ENCODE measurements at places on chromosomes 3 and 15.

DNA sequence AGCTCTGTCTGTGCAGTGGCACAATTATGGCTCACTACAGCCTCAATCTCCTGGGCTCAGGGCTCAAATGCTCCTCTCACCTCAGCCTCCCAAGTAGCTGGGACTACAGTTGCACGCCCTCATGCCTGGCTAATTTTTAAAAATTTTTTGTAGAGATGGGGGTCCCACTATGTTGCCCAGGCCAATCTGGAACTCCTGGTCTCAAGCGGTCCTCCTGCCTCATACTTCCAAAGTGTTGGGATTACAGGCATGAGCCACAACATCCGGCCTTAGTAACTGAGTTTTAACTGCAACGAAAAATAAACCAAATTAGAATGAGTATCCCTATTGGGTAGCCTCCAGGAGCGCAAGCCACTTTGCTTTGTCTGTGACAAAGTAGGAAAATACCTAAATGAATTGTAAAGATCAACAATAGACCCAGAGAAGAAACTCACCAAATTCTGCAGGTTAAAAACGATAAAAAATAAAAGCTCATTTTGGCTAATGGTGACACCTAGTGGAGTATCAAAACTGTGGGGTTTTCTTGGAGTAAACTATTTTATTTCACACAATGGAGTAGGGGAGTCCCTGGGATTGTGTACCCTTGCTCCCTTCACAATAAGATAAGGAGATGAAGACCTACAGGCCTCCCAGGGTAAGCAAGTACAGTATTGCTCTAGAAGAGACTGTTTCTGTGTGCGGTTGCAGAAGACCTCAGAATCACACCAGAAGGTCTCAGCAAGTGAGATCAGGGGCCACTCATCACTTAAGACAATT, 21.0 kb upstream of the CA12 start:
- H3K4me1 ChIP-seq = no peaks in the 10 kb centered on the region
- H3K27me3 ChIP-seq = no peaks in the 10 kb centered on the region
- no peak overlapping the region for H3K27ac ChIP-seq
- H3K36me3 ChIP-seq = no peaks in the 10 kb centered on the region
- no peak overlapping the region for H3K4me3 ChIP-seq

- no peaks in the 10 kb centered on the region for H3K4me1 ChIP-seq
- H3K36me3 ChIP-seq = no peaks in the 10 kb centered on the region
- no peaks in the 10 kb centered on the region for H3K27me3 ChIP-seq
- no peak overlapping the region for H3K4me3 ChIP-seq
- no peak overlapping the region for H3K27ac ChIP-seq
Observed at GRCh38 chr3:6444888-6445658, 415.8 kb upstream of the GRM7 start.

DNA sequence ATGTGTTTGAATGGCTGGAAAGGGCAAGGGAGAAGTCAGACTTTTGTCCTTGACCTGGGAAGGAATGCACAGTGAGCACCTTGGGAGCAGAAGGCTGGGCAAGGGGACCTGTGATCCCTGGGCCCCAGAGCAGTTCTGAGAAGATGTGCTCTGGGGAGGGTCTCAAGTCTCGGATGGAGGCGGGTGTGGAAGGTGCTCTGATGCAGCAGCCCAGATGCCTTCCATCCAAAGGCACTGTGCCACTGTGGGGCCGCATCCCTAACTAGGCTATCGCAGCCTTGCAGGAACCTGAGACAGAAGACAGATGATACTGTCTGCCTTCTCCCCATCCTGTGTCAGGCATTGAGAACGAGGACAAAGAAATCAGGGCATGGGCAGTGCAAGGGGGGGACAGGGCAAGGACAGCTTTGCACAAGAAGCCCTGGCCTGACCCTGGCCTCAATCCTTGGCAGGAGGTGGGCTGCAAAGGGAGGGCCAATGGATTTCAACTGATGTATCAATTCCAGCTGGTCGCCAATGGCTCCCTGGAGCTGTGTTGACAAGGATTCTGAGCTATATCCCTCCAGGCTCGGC, 14.6 kb upstream of the PRKCD start:
- no peaks in the 10 kb centered on the region for H3K27me3 ChIP-seq
- no peak overlapping the region for H3K27ac ChIP-seq
- H3K36me3 ChIP-seq = no peaks in the 10 kb centered on the region
- no peak for DNase-seq

DNA sequence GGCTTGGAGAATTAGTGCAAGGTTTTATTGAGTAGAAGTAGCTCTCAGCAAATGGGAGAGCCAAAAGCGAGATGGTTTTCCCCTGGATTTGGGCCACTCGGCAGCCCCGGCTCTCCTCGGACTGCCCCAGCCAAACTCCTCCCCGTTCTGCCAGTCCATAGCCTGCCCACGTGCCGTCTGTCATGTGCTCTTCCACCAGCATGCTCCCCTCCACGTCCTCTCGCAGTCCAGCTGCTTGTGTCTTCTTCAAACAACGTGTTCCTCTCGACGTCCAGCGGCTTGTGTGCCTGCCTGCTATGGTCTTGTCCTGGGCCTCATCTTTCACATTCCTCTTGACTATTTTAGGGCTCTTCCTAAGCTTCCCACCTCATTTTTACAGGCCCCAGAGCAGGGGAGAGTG, 16.7 kb upstream of the SECISBP2L start:
- H3K4me1 ChIP-seq = no peaks in the 10 kb centered on the region
- DNase-seq = peak; percentile 30
- H3K27me3 ChIP-seq = no peaks in the 10 kb centered on the region
- H3K36me3 ChIP-seq = no peaks in the 10 kb centered on the region

- no peak overlapping the region for H3K4me3 ChIP-seq
- no peak for DNase-seq
- H3K36me3 ChIP-seq = peaks cover 12% of the 10 kb centered on the region
- H3K4me1 ChIP-seq = peaks cover 11% of the 10 kb centered on the region
Observed at GRCh38 chr15:67242708-67243111, 11.8 kb downstream of the AAGAB start.

- H3K27ac ChIP-seq = no peak overlapping the region
- no peak overlapping the region for H3K4me3 ChIP-seq
- DNase-seq = no peak
Observed at GRCh38 chr3:123096731-123097130, 29.9 kb downstream of the PDIA5 start.

- no peak overlapping the region for H3K27ac ChIP-seq
- H3K36me3 ChIP-seq = no peaks in the 10 kb centered on the region
- H3K27me3 ChIP-seq = no peaks in the 10 kb centered on the region
- H3K4me1 ChIP-seq = no peaks in the 10 kb centered on the region
- no peak overlapping the region for H3K4me3 ChIP-seq
Observed at GRCh38 chr15:99399061-99399460, 147.8 kb downstream of the LRRC28 start.

GRCh38 chr3:8325306-8325705, 176.3 kb upstream of the LMCD1 start:
- H3K4me3 ChIP-seq = no peak overlapping the region
- no peak for DNase-seq
- H3K27ac ChIP-seq = no peak overlapping the region

GRCh38 chr15:72315706-72316370, 4.1 kb downstream of the CELF6 start:
- H3K27me3 ChIP-seq = peaks cover 5% of the 10 kb centered on the region
- H3K4me1 ChIP-seq = no peaks in the 10 kb centered on the region
- peak; percentile 21 for DNase-seq
- H3K4me3 ChIP-seq = no peak overlapping the region
- no peak overlapping the region for H3K27ac ChIP-seq

DNA sequence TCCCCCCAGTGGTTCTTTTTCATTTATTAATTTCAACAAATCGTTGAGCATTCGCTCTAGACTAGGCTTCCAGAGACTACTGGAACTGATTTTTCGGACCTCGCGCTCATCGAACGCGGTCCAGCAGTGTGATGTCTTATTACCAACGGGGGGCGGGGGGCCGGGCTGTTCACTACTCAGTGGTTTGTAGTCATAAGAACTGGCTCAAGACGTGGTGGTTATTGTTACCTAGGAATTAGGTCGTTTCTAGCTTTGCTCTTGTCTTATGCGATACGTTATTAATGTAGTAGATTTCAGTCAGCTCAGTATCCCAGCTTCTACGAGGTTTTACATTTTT, 858 bp downstream of the RBM5 start:
- peak overlapping the region; percentile 99 for H3K4me3 ChIP-seq
- DNase-seq = no peak
- H3K27me3 ChIP-seq = no peaks in the 10 kb centered on the region
- H3K4me1 ChIP-seq = no peaks in the 10 kb centered on the region
- H3K27ac ChIP-seq = no peak overlapping the region

DNA sequence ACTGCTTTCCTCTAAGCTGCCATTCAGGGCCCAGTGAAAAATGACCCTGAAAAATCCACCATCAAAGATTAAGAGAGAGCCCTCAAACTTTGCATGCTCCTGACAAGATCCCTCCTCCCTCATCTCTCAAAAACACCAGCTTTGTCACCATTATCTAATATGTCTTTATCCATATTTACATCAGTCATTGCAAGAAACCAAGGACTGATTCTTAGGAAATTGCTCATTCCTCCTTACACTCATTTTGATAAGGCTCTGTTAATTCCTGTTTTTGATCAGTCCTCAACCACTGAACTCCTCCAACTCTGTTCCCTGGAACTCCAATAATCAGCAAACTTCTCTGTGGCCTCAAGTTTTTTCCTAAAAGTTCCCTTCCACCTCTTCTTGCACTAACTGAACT, 51.8 kb downstream of the CD200 start:
- no peak overlapping the region for H3K4me3 ChIP-seq
- H3K36me3 ChIP-seq = peaks cover 4% of the 10 kb centered on the region
- H3K27ac ChIP-seq = no peak overlapping the region
- H3K27me3 ChIP-seq = no peaks in the 10 kb centered on the region

- peak overlapping the region; percentile 71 for H3K27ac ChIP-seq
- no peak for DNase-seq
- H3K27me3 ChIP-seq = no peaks in the 10 kb centered on the region
- peaks cover 25% of the 10 kb centered on the region for H3K4me1 ChIP-seq
- no peak overlapping the region for H3K4me3 ChIP-seq
Observed at GRCh38 chr15:92161039-92161670, 232.5 kb upstream of the ST8SIA2 start.

DNA sequence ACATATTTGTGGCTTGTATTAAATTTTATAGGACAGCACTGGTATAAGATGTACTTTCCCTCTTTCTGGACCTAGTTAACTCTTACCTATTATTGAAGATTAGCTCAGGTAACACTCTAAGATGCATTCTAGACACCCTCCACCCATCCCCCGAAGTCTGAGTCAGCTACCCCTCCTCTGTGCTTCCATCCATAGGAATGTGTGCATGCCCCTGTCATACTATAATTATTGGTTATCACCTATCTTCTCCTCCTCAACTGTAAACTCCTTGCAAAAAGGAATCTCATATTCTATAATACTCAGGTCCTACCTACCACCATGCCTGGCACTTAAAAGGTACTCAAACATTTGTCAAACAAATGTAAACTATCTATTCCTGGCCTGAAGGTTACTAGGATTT, 3.0 kb downstream of the PEAK1 start:
- no peaks in the 10 kb centered on the region for H3K27me3 ChIP-seq
- H3K4me3 ChIP-seq = no peak overlapping the region
- H3K27ac ChIP-seq = no peak overlapping the region

DNA sequence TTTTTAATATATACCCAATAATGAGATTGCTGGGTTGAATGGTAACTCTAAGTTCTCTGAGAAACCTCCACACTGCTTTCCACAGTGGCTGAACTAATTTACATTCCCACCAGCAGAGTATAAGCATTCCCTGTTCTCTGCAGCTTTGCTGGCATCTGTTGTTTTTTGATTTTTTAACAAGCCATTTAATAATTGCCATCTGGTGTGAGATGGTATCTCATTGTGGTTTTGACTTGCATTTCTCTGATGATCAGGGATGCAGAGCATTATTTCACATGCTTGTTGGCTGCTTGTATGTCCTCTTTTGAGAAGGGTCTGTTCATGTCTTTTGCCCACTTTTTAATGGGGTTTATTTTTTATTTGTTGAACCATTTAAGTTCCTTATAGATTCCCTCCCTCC, 75.0 kb upstream of the EPHB3 start:
- no peak for DNase-seq
- no peaks in the 10 kb centered on the region for H3K4me1 ChIP-seq
- no peak overlapping the region for H3K27ac ChIP-seq
- no peaks in the 10 kb centered on the region for H3K36me3 ChIP-seq

DNA sequence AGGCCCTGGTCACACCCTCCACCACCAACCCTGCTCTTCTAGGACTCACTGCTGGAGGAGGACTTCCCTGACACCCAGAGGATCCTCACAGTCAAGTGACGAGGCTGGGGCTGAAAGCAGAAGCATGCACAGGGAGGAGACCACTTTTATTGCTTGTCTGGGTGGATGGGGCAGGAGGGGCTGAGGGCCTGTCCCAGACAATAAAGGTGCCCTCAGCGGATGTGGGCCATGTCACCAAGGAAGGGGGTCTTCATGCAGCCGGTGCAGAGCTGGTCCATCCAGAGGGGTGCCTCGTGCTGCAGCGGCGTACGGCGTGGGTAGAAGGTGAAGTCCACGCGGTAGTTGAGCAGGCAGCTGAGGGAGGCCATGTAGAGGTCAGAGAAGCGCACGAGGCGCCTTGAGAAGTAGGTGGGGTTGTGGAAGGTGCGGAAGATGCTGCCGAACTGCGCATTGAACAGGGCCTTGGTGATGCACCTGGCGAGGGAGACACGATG, 9.4 kb downstream of the NT5DC2 start:
- H3K4me3 ChIP-seq = no peak overlapping the region
- no peak overlapping the region for H3K27ac ChIP-seq
- H3K36me3 ChIP-seq = peaks cover 28% of the 10 kb centered on the region
- no peak for DNase-seq

- no peaks in the 10 kb centered on the region for H3K27me3 ChIP-seq
- H3K27ac ChIP-seq = no peak overlapping the region
- H3K36me3 ChIP-seq = no peaks in the 10 kb centered on the region
- peak; percentile 52 for DNase-seq
- H3K4me1 ChIP-seq = no peaks in the 10 kb centered on the region
Observed at GRCh38 chr3:190384309-190384756, 3.6 kb upstream of the CLDN16 start.

DNA sequence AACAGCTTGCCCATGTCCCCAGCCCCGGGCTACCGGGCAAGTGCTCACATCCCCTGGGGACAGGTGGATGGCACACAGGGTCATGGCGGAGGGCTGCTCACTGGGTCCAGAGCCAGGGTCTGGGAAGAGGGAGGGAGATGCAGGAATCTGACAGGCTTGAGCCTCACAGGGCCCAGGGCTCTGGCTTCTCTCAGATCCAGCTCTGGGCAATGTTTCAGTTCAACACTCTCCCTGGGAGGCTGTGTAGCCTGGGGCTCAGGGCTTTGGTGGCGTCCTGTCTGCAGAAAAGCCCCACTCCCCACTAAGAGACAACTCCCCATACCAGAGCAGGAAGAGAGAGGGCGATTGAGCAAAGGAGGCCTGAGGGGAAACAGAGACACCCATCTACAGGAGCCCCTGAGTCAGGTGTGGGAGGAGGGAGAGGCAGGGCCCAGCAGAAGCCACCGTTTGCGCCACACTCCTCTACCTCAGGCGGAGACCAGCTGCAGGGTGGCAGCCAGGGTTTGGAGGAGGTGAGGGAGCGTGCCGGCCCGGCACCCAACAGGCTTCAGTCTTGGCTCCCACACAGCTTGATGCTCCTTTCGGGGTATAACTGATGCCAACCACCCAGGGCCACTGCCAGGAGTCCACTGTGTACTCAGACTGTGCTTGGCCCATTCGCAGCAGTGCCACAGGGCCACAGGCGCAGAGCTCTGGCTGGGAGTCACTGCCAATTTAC, 16.8 kb upstream of the SRP14 start:
- peaks cover 2% of the 10 kb centered on the region for H3K4me1 ChIP-seq
- H3K4me3 ChIP-seq = no peak overlapping the region
- H3K36me3 ChIP-seq = no peaks in the 10 kb centered on the region
- no peaks in the 10 kb centered on the region for H3K27me3 ChIP-seq

Measured in H9 (cell line).